ENCODE measurements at places on chromosomes 2 and 18.

DNA sequence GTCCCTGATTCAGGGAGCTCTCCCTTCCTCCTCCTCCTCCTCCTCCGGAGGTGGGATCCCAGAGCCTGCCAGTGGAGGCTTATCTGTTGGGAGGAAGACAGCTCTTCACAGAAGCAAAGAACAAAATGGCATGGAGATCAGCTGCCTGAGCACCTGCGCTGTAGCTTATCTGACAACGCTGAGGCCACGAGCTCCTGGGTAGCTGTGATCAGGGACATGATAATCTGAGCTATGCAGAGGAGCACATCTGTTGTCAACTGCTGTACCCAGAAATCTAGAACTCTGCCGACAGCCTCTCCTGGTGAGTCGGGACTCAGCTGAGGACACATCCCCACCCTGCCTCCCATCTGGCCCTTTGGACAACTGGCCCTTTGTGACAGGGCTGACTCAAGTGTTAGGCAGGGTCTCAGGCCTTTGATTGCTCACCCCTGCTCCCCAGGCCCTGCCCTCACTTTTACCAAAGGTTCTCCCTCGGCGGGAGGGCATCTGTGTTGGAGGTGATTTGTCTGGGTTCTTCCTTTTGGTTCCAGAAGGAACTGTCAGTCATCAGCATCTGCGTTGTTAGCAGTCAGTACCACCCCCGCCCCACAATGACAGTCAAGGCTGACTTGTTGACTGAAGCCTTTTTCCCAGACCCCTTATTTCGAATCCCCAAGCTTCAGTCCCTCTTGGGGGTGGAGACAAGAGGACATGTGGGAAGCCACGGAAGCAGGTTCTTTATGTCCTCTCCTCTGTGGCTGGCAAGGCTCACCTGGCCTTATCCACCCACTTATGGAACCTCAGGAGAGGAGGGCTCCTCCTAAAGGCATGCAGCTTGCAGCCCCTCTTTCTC lies 5.9 kb upstream of the CNNM3 start:
- no peak for DNase-seq

- no peak for DNase-seq
Observed at GRCh38 chr2:172887280-172887679, 151.6 kb downstream of the RAPGEF4 start.

DNA sequence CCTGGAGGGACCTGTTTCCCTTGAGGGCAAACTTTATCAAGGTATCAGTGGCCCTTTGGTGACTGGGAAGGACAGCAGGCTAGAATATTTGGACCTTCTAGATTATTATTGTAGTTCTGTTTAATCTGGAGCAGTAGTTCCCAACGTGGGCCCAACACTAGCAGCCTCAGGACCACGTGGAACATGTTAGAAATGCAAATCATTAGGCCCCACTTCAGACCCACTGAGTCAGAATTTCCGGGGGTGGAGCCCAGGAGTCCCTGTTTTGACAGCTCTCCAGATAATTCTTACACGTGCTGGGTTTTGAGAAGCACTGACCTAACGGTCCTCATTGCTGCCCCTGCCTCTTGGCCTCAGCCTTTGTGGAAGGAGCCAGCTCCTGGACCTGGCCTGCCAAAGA lies 25.5 kb upstream of the DYNC2LI1 start:
- no peak for DNase-seq

DNA sequence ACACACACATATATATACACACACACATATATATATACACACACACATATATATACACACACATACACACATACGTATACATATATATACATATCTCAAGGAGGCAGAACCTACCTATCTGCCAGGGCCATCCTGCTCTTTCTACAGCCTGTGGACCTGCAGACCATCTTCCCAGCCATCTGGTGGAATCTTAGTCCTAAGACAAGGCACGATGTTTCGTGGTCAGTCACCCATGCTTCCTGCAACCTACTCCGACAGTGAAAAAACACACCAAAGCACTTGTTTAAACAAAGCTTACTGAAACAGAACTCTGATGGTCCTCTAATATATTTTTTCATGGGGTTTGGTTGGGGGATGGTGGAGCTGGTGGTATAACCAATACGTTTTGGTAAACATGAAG lies 164.2 kb upstream of the ZNF521 start:
- no peak for DNase-seq

GRCh38 chr2:136696438-136696837 lies 68.9 kb upstream of the THSD7B start:
- DNase-seq = no peak
